ENCODE measurements at places on chromosomes 1 and 21.

DNA sequence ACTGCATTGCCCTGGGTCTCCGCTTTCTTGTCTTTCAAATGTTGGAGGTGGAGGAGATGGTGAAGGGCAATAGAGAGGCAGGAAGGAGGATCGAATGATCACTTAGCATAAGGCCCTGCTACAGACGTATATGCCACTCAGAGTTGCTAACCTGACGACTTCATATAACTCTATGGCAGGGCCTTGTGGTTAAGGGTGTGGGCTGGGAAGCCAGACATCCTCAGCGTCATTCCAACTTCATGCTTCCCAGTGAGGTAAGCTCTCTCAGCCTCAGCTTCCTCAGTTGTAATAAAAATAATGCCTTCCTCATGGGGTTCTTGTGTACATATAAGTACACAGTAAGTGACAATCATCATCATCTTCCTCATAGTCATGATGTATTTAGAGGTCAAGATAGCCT lies 54.6 kb downstream of the CASQ2 start:
- DNase-seq, result no peak

DNA sequence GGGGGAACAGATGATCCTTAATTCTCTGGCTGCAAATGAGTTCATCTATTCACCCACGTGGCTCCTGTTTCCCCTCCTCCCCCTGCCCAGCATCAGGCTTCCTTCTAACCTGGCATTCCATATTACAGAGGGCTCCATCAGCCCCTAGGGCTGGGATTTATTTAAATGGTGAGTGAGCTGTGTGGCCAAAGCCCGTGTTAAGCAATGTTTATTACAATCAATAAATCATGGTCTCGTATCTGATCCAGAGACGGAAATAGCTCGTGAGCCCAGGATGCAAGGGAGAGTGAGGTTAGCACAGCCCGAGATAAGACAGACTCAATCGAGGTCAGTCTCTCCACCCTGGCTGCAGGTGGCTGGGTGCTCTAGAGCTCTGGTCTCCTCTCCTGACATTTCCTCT lies 43.1 kb upstream of the IGSF21 start:
- DNase-seq, result no peak

- DNase-seq, result no peak
Measured at GRCh38 chr1:212669600-212669999, 30.0 kb downstream of the BATF3 start.

DNA sequence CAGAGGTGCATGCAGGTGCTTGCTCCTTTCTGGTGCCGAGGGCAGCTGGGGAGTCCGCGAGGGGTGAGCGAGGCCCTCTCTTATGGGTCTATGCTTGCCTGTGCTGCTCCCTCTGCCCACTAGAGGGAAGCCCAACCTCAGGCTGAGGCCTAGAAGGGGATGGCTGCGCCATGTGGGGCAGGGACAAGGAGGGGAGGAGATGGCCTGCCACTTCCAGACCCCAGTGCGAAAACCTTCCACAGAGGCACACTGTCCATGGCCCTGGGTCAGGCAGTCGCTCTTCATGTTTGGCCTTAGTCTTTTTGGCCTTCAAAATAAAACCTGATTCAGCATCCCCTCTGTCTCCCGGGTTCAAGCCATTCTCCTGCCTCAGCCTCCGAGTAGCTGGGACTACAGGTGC lies 14.0 kb downstream of the RHBG start:
- peak; percentile 33 for DNase-seq

DNA sequence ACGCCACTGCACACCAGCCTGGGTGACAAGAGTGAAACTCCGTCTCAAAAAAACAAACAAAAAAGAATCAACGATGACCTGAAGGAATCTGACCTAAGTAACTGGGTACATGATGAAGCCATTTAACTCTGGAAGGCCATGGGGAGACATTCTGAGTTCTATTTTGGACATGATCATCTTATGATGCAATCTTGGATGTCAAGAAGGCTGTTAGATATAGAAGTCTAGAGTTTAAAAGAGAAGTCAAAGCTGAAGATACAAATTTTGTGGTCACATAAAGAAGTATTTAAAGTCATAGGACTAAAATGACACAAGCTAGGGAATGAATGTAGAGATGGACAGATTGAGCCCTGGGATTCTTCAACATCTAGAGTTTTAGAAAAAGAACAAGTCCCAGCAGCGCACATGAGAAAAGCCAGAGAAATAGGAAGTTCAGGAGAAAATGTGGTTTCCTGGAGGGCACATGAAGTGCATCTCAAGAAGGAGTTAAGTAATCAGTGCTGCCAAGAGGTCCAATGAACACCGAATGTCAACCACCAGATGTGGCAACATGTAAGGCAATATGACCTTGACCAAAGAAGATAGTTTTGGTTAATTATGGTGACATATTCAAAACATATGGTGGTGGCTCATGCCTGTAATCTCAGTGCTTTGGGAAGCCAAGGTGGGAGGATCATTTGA lies 26.8 kb downstream of the ELK4 start:
- DNase-seq, result no peak

- no peak for DNase-seq
Measured at GRCh38 chr1:44501047-44501890, 96.2 kb downstream of the RNF220 start.

GRCh38 chr1:85024736-85025135 lies 23.6 kb downstream of the MCOLN3 start:
- no peak for DNase-seq

DNA sequence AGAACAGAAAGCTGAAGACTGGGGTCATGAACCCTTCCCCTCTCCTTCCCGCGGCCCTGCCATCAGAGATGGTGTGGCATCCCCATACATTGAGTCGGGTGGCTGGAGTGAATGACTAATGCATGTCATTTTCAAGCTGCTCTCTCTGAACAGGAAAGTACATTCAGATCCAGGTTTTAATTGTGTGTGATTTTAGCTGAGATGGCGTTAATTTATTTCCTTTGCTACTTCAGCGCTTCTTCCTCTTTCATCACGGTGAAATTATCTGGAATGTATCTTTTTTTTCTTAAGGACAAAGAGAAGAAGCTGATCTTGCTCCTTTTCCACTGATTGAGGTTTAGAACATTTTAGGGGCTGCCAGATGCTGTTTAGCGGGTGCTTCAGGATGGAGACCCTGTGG lies 8.6 kb upstream of the LRRN2 start:
- no peak for DNase-seq
